ENCODE measurements at places on chromosomes 16 and 17.

- no peak for DNase-seq
Observed at GRCh38 chr16:76336112-76336511, 58.9 kb downstream of the CNTNAP4 start.

DNA sequence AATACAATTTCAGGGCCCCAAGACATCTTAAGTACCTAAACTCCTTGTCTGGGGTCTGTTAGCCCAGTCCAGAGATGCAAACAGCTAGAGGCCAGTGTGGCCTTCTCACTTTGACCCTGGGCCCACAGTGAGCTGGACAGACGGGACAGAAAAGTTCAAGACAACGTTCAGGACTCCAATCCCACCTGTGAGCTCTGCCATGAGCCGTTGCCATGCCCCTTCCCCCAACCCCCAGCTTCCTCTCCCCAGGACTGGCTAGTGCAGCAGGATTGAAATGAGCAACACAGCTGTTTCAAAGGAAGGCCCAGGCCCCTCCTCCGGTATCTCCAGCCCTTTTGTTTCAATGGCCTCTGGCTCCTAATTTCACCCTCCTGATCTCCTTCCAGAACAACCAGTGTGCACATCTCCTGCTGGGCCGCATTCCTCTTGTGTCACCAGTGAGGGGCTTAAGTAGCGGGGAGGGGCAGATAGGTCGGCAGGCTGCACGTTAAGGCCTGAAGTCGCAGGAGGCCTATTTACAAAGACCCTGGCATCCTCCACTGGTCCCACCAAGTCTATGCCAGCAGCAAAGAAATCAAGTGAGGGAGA, 11.3 kb downstream of the AXIN2 start:
- peak; percentile 86 for DNase-seq

DNA sequence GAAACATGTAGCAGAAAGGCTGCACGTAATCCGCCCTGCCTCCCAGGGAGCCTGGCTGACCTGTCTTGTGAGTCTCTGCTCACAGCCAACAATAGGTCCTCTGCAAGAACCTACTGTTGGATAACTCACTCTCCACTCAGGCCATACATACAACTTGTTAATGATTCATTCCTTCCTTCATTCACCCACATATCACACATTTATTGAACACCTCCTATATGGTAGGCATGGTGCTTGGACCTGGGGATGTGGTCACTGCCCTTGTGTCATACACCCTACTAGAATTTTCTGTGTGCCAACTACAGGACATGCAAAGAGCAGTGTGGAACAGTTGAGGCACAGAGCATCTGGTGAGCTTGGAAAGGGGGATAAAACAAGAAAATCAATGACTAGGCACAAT, 28.1 kb upstream of the HNF1B start:
- no peak for DNase-seq

GRCh38 chr17:19909139-19909538, 41.4 kb upstream of the ULK2 start:
- no peak for DNase-seq

GRCh38 chr17:31489295-31490018, 98.0 kb downstream of the RAB11FIP4 start:
- DNase-seq: peak; percentile 97

- no peak for DNase-seq
Observed at GRCh38 chr16:15055141-15056053, 477 bp downstream of the NTAN1 start.

DNA sequence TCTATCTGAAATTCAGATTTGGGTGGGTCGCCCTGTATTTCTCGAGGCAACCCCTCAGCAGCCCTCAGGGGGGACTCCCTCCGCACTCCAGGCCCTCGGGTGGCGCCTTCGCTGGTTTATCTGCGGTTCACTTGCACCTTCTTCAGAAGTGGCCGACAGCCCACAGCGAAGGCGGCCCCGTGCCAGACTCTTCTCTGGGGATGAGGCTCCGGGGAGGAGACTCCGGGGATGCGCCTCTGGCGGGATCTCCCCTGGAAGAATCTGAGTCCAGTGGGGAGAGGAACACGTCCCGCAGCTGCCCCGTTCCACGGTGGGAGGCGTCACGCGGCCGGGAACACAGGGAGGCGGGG, 63.9 kb upstream of the DNAJA2 start:
- DNase-seq: no peak

GRCh38 chr17:39360537-39360936, 40.9 kb downstream of the FBXL20 start:
- DNase-seq: no peak

DNA sequence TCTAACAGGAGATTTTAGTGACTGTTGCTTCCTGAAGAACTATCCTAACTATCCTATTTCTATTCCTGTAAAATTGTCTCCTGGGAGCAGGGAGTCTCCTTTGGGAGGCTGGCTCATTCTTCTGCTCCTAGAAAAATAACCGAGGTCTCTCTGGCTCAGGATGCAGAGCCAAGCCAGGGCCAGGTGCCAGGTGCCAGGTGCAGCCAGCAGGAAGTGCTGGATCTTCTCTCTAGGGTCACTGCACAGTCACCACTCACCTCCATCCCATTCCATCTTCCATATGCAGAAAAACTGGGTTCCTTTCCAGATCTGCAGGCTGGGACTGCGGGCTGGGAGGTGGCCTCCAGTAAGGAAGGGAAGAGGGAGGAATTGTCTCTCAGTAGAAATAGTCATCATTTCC, 3.8 kb upstream of the TMC7 start:
- no peak for DNase-seq

- peak; percentile 87 for DNase-seq
Observed at GRCh38 chr16:70470927-70471341, 16.5 kb downstream of the FCSK start.

- peak; percentile 62 for DNase-seq
Observed at GRCh38 chr16:66617728-66618127, 13.2 kb downstream of the CMTM3 start.

- DNase-seq: peak; percentile 70
Observed at GRCh38 chr17:8125947-8126490, 2.1 kb upstream of the HES7 start.

DNA sequence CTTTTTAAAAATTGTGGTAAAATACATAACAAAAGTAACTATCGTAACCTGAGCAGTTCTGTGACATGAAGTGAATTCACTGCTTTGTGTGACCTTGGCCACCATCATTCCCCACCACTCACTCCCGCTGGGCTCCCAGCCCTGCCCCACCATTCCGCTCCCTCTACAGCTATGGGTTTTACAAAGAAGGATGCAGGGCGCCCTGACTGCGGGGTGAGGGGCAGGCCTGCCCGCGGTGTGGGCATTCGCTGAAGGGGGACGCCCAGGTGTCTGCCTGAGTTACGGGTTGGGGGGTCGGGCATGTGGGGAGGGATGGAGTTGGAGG, at the start of gene CEMP1:
Gene CEMP1 (minus strand): TSS at position 38 of the 325 bp plus-strand sequence. CDS start 335 bp downstream, outside the sequence.
- DNase-seq: no peak

GRCh38 chr16:11151156-11151884, 104.7 kb downstream of the SOCS1 start:
- no peak for DNase-seq

DNA sequence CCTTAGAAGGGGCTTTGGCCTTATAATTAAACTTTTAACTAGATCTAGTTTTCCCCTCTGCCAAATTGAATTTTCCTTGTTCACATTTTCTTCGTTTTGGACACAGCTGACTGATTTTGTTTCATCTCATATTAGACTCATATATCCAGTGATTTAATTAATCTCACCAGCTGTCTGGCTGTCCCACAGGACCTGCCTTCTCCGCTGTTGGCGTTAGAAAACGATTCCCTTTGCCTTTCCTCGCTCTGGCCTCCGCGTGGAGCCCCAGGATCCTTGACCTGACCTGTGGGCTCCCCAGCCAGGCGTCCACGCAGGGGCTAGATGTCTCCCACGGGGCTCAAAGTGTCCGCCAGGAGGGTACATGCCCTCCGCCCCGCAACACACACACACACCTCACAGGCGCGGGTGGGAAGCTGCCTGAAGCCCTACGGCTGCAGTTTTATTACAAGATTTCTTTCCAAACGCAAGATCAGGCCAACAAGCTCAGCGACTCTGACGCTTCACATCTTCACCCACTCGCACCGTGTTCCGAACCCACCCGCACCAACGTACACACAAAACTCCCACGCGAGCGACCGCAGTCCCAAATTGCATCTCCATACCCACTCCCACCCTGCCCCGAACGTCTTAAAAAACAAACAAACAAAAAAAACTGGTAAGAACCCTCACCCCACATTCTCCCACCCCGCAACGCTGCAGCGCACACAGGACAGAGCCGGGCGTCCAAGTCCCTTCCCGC, 1.1 kb downstream of the RPRML start:
- no peak for DNase-seq

DNA sequence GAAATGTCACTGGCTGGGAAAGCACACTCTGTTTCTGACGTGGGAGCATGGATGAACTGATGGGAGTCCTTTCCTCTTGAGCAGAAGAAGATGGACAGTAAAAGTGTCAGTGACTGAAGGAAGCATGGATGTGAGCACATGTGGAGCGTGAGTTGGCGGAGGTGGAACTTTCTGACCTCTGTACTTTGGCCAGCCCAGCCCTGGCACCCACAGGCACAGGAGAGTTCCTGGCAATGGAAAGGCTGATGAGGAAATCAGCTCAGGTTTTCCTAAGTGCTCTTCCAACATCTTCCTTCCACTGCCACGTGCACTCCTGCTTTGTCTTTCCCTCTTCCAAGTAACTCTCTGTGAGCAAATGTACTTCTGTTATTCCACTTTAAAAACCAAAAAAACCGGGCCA, 276.8 kb downstream of the NTN1 start:
- peak; percentile 34 for DNase-seq

DNA sequence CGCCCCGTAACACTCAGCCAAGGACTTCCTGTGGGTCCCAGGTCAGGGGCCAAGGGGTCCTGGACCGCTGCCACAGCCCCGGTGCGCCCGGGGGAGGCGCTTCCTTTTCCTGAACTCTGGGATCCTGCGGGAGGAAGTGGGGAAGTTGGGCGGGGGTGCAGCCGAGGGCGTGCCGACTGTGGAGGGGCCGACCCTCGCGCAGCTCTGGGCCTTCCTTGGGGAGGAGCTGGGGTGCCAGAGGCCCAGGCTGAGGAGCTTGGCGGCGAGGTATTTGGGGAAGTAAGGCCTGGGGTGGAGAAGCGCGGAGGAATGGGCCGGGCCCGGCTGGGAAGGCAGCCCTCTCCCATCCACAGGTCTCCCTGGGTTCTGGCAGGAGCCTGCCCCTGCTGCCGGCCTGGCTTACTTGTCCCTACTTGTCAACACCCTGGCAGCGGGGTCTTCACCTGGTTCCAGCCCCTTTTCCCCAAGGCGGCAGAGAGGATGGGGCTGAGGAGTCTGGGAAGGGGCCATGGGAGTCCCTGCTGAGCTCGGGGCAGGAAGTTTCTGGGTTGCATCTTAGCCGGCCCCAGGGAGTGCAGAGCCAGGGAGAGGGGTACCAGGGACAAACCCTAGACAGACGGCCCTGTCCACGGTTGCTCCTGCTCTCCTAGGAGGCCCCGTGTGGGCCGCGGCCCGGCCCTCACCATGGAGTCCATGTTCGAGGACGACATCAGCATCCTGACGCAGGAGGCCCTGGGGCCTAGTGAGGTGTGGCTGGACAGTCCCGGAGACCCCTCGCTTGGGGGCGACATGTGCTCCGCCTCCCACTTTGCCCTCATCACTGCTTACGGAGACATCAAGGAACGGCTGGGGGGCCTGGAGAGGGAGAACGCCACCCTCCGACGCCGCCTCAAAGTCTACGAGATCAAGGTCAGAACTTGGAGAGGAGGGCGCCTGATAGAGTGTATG, 1.7 kb downstream of the TBKBP1 start:
- DNase-seq: peak; percentile 79

GRCh38 chr17:75307957-75308731, 18.9 kb upstream of the SLC25A19 start:
- DNase-seq: no peak

GRCh38 chr17:76106703-76107102, 3.1 kb upstream of the EXOC7 start:
- no peak for DNase-seq

- DNase-seq: peak; percentile 95
Observed at GRCh38 chr17:41648411-41649195, 24.2 kb upstream of the KRT17 start.

GRCh38 chr16:12063004-12063395, 86.5 kb downstream of the SNX29 start:
- DNase-seq: no peak

DNA sequence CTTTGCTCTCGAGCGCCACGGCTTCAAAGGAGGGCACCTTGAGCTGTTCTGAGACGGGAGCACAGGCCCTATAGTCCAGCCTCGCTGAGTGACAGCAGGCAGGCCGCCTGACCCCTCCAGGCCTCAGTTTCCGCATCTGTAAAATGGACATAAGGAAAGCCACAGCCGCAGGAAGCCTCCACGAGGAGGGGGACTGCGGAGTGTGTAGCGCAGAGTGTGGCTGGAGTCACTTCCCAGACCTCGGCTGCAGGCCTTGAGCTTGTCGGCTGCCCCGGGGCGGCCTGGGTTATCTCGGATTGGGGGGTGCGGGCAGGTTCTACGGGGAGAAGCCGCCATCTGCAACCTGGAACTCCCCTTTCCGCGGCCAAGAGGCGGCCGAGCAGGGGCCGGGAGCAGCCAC, 40.8 kb downstream of the ZFPM1 start:
- DNase-seq: no peak

DNA sequence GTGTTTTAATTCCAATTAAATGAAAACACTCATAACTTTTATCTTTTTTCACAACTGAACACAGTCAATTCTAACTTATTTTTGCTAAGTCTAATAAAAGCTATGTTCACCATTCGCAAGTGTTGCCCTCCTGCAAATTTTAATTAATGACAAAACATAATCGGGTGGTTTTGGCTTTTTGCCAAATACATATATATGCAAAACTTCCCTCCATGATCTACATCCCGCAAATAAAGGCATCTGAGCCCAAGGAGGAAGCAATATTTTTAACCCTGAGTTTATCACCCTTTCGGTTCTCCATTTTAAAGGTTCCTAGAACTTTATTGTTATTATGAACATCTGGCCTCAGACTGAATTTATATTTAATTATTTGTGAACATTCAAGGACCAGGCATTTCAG, 507.9 kb downstream of the CDH13 start:
- DNase-seq: no peak

DNA sequence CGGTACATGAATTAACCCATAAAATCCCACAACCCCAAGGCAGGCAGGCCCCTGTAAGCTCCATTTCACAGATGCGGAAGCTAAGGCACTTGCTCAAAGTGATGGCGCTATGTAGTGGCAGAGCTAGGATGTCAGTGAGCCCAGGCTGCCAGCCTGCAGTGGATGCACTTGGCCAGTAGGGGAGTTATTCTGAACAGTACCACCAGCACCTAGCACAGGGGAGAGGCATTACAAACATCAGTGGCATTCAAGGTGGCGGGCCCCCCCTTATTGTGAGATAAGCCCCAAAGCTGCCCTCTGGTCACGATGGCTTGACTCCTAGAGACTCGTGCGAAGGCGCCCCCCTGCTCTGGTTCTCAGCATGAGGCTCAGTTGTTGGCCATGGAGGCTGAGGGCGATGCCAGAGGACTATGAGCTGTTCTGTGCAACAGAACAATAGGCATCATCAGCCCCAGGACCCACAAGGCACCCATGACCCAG, 33.8 kb downstream of the GTF3C1 start:
- DNase-seq: peak; percentile 71

DNA sequence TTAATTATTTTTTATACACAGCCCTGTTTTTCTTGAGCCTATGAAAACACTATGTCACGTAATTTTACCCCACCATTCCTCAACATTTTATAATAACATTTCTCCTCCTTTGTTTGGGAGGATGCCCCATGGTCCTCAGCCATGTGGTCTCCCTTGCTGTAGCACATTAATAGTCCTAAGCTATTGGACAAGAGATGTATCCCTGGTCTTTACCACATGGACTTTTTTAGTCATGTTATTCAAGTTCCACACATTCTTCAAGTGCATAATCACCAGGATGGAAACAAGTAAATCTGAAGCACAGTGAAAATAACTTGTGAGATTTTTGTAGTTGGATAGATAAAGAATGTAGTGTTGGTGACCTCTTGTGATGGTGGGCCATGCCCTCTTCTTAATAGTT, 2.0 kb upstream of the KRTAP2-3 start:
- DNase-seq: no peak

- peak; percentile 67 for DNase-seq
Observed at GRCh38 chr16:79008036-79008868, 592.3 kb downstream of the MAF start.
